Stimulated activated CD4-positive, alpha-beta T cell treated with anti-CD3 and anti-CD28 coated beads, Interleukin-4, amount 100 ng/mL, for 48 hours (primary cell): ENCODE measurements at places on chromosomes 1 and 21.

GRCh38 chr1:170077926-170078325 is 3.4 kb upstream of the KIFAP3 start:
- DNase-seq = no peak

DNA sequence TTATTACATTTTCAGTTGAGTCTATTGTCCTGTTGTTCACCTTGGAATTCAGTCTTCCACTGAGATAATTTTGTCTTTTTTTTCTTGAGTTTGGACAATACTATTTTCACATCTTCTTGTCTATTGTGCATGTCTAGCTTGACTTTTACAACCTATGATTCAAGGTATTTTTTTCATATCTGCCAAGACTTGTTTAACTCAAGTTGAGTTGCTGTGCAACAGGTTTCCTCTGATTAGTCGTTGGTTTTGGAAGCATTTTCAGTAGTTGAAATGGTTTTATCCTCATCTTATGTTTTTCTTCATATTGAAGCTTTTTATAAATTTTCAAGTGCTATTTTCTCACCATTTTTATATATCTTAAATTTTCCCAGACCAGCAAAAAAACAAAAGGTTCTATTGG is 103.6 kb downstream of the SCMH1 start:
- DNase-seq = no peak

GRCh38 chr1:203268901-203269653 is 36.2 kb upstream of the BTG2 start:
- DNase-seq = no peak

GRCh38 chr1:15341634-15342407 is 67.9 kb upstream of the EFHD2 start:
- no peak for DNase-seq

- DNase-seq = no peak
These were observed 156.0 kb downstream of the PDE4B start for GRCh38 chr1:65948609-65949229.

DNA sequence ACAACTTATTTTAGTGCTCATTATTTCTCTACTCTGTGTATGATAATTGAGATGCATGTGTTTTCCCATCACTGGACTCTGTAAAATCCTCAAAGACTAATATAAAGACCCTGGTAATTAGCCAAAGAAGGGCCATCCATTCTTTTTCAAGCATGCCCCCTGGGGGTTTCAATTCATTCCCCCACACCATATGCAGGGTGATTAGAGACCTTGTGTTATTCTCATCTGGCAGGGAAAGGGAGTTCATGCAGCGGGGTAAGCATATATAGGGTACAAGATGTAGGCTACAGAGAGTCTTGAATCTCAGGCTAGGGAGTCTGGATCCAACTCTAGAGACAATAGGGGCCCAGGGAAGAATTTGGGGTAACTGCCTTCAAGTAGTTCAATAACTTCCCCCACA is 166.5 kb downstream of the TNR start:
- no peak for DNase-seq

GRCh38 chr1:78229344-78229743 is 183.6 kb downstream of the GIPC2 start:
- DNase-seq = no peak

DNA sequence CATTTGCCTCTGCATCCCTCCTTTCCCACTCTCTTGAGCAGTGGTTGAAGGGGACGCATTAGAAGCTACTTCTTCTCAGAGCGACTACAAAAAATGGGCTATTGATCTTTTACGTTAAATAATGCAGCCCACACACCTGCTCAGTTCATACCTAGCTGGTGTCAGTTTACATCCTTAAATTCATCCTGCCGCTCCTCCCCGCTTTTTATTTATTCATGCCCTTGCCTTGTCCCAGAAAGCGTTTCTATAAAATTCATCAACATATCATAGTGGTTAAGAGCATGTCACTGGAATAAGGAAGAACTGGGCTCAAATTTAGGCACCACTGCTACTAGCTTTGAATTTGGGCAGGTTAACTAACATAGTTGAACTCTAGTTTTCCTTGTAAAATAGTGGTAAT is 66.0 kb upstream of the TINAGL1 start:
- DNase-seq = no peak

DNA sequence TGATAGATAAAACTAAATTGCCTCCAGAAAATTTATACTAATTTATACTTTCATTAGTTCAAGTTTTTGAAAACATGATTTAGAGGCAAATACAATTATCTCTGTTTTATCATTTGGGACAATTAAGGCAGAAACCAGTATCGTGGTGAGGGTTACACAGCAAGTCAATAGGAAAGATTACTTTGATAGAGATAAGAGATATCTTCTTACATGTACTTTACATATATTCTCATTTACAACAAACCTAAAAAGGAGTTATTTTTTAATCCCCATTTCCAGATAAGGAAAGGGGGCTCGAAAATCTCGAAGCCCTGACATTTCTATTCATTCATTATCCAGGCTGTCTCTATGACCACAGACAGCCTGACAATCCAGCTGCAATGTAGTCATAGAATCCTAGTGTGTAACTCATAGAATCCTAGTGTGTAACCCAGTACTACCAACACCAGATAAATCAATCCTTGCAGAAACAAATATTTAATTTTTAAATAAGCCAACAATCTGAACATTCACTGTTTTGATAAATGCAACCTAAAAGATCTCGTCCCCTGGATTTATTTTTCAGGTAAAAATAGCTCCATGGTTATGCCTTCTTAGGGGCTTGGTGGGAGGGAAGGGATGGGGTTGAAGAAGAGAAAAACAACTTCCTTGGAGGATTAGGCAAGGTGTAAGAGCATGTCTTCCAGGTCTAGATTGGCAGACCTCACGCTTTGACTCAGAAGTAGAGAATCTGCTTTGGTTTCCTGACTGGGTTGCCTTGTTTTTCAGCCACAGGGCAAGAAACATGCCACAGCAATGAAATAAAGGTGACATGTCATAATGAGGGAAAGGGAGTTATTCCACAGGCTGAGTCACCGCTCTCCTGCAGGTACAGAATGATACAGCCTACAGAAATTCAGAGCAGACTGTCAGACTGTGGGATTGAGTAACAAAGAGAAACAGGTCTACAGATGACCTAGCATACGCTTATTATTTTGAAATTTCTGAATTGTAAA is 45.6 kb downstream of the IRF2BP2 start:
- DNase-seq = no peak

DNA sequence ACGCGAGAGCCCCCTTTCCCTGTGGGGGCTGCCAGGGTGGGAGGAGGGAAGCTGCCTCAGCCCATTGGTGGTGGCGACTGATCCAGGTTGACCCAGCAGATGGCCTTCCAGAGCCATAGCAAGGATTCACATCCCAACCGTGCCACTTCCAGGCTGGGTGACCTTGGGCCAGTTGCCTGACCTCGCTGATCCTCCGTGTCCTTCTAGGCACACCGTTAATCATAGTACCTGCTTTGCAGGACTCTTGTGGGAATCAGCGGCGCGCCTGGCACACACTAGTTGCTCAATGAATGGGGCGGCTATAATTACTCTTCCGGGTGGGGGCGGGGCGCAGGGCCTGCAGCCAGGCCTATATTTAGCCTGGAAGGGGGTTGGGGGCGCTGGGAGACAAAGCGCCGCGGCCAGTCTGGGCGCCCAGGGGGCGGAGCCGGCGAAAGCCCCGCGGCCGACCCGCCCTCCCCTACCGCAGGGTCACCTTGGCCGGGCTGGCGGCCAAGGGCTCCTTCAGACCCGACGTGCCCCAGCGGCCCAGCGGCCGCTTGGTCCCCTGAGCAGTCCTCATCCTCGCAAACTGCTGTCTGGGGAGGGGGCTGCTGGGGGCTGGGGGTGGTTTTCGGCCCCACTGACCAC is 5.1 kb downstream of the HSPB7 start:
- peak; percentile 35 for DNase-seq

- DNase-seq = no peak
These were observed 93.7 kb downstream of the ITPKB start for GRCh38 chr1:226645279-226645976.

DNA sequence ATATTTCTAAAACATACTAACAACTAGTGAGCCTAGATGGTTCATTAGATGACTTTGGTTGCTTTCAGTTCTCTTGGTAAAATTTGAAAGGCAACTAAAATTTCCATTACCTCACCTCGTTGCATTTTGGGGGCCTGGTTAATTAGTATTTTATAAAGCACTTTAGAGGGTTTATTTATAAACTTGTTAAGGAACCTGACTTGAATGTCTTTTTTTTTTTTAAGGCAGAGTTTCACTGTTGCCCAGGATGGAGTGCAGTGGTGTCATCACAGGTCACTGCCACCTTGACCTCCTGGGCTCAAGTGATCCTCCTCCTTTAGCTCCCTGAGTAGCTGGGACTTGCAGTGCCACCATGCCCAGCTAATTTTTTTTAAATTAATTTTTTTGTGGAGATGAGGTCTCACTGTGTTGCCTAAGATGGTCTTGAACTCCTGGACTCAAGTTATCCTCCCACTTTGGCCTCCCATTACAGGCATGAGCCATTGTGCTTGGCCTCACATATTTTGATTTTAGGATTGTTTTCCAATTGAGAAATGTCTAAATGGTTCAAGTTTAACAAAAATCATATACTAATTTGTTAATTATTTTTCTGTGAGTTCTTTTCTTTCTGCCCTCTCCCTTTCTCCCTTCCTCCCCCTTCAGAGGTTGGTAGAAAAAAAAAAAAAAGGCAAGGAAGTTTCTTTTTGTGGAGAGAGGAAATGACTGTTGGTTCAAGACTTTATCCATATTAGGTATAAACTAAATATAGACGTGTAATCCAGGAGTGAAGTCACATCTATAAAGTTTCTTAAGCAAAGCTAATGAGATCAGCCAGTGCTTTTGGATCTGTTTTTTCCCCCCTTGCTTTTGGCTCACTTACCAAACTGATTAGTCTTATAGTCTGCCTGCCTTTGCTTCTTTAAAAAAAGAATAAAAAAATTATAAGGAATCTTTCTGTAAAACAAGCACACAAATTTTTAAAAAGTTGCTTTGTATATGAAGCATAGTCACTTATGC is 24.7 kb downstream of the CLIC4 start:
- DNase-seq = no peak

DNA sequence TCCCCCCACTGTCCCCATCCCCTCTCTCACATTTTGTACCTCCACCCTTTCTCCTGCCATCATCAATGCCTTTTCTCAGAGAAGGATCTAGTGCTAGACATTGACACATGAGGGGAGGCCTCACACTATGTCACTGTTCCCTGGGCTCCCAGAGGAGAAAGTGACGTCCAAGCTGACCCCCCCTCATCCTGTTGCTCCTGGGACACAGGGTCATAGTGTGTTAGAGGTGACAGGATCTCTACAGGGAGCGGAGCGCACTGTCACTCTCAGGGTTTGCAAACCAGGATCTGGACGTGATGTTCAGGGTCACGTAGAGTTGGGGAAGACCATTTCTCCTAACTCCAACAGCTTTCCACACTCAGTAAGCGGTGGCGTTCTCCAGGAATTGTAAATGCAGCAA is 2.6 kb downstream of the NCMAP start:
- no peak for DNase-seq

DNA sequence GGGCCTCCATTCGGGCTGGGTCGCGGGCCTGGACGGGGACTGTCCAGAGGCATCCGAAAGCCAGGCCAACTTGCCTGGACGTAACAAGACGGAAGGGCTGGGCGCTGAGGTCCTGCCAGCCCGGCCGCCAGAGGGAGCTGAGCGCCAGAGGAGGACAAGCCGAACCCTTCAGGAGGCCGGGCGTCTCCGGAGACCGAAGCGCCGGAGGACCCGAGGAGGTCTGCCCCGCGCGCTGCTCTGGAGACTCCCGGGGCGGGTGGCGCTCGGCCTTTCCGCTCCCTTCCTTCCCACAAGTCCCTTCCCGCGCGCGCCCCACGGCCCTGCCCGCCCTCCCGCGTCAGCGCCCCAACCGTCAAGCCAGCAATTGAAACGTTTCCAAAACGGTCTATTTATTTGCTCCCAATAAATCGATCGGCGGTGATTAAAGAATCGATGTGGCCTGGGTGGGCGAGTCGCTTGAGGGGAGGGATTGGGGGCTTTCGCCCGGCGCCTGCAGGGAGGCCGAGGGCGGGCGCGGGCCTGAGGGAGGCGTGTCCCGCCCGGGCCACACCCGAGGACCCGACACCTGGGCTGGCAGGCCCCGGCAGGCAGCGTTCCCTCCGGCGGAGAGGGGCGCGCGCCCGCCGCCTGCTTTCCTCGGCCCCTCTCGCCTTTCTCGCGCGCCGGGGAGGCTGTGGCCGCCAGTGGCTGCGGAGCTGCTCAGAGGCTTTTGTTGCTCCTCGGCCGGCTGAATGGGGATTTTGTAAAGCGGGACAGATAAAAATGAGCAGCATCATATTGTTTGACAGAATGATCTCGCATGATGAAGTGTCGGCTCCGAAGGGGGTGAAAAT is 5.2 kb upstream of the FOXD3 start:
- peak; percentile 58 for DNase-seq

GRCh38 chr1:54699936-54700525 is 15.6 kb upstream of the TTC4 start:
- no peak for DNase-seq

- no peak for DNase-seq
These were observed 2.9 kb downstream of the ARF1 start for GRCh38 chr1:228085287-228085951.

- DNase-seq = no peak
These were observed 59.8 kb upstream of the PGD start for GRCh38 chr1:10339036-10339567.

DNA sequence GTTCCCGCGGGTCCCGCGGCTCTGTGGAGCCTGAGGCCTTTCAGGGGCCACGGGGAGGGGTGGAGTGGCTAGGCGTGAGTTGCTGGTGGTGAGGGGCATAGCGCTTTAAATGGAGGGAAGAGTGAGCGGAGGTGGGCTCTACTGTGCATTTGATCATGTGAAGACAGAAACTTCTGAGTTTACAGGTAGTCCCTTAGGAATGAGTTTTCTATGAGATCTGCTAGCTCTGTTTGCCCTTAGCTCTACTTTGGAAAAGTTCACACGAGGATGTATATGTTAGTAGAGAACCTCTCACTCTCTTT is 593 bp downstream of the ST6GALNAC3 start:
- no peak for DNase-seq

DNA sequence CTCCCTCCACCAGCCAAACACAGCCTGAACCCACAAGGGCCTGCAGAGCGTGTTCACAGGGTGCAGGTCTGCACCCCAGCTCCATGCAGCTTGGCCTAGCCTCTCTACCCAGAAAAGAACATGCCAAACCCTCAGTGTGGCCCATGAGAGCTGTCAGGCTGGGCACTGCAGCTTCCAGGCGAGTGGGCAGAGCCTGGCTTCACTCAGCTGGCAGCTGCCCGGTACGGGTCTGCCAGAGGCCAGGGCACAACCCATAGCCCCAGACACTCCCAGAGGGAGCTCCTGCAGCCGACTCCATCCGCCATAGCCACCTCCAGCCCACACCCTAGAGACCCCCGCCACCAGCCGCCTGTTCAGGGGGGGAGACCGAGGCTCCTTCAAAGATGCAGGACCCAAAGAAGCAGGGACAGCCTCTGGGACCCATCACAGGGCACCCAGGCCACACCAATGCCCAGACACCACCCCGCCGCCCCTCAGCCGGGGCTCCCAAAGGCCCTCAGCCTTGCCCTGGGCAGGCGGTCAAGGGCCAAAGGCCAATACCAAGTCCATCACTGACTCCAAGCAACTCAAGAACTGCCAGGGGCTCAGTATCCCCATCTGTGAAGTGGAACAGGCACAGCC is 42.4 kb downstream of the MEGF6 start:
- no peak for DNase-seq

GRCh38 chr1:212737559-212737958 is 37.9 kb upstream of the BATF3 start:
- DNase-seq = no peak
